ENCODE measurements at places on chromosomes 4 and X.

DNA sequence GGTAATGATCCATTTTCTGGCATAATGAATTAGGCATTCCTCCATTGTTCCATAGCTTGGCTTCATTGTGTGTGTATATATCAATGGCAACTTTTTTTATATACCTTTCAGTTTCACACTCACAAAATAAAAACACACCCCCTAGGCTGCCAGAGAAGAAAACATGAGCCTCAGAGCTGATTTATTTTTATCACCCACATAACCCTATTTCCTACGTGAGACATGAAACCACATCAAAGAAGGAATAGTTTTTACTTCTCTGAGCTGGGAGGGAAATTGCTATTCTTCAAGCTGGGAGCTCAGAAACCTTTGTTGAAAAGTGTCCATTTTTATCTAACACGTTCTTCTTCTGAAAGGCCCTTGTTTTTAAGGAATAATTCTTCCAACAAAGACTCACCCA lies 126.7 kb upstream of the RAI2 start:
- no peak for DNase-seq

DNA sequence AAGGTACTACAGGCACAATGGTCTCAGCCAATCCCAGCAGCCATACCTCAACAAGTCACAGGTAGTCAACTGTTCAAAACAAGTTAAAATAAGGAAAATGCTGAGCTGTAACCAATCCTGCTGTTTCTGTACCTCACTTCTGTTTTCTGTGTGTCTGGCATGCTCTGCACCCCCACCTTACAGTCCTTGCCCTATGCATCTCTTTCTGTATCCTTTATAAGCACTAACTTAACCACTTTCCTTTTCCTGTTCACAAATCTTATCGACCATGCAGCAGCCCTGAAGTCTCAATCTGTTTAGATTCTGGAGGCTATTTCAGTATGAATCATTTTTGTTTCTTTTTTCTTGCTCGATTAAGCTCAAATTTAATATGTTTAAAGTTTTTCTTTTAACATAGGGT lies 12.5 kb upstream of the FAM13A start:
- DNase-seq: no peak

DNA sequence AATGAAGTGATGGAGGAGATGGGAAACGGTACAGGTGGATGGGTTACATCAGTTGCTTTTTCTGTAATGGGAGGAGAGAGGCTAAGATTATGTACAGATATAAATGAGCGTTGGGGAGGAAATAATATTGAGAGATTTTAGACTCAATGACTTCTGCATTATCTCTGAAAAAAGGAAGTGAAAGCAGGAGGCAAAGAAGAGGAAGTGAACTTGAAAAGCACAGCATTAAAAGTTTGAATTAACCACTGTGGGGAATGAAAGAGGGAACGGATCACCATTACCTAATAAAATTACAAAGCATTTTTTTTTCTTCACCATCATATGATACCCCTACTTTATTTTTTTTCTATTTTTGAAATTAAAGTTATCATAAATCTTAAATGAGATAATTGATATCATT lies 1025.5 kb downstream of the RPA4 start:
- no peak for DNase-seq

- DNase-seq: peak; percentile 30
Observed at GRCh38 chr4:83639849-83640493, 104.1 kb downstream of the GPAT3 start.

DNA sequence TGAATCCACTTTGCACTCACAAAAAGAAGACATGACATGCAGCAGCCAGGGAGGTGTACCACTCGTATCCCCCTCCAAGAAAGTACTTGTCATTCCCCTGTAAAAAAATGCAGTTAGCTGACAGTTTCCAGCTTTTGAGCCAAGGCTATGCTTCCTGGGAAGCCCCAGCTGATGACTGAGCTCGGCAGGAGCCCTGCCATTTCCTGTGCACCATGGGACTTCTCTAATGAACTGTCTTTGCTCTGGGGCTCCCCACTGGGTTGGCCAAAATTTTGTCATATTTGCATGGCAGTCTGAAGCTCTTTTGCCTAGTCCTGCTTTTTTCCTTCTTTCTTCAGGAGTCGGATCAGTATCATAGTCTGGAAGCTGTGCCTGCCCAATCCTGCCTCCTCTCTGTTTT lies 104.5 kb upstream of the MAOA start:
- DNase-seq: no peak

DNA sequence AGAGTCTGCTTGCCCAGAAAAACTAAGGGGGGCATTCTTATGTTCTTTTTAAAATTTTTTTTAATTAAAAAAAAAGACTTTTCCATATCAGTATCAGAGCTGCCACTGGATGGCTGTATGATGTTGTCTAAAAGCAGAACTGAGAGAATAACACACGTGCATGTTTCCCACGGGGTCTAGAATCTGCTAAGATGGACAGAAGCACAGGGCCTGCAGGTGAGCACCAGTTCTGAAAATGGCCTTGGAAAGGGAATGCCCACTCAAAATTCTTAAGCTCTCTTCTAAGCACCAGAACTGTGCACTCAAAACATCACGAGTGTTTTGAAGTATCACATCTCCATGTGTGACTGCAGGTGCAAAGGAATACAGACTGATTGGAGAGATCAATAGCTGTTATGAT lies 61.1 kb downstream of the ARAP2 start:
- no peak for DNase-seq

GRCh38 chr4:620851-621261 lies 4.5 kb upstream of the PDE6B start:
- DNase-seq: no peak

DNA sequence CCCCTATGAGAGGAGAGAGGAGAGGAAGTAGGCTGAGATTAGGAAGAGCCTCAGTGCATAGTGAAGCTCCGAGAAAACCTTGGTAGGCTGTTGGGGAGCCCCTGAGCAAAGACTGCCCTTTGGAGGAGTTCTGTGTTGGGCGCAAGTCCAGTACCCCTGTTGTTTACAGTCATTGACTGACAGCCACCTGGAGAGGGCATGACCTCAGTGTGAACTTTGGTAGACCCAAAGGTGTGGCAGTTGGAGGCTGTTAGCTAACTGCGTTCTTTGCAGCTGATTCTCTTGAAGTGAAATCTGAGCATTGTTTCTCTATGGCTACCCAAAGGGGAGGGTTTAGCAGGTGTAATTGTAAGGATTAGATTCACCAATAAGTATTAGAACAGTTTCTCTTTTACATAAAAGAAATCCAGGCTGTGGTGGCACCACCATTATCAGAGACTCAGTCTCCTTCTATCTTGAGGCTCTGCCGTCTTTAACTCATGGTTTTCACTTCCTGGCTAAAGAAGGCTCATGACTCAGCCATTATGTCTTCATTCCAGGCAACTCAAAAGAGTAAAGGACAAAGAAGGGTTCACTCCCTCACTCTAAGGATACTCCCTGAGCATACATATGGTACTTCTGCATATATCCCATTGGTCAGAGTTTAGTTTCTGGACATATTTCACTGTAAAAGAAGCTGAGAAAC lies 33.4 kb downstream of the ANXA3 start:
- DNase-seq: no peak

GRCh38 chr4:20166544-20166943 lies 85.2 kb upstream of the SLIT2 start:
- DNase-seq: no peak

GRCh38 chr4:16820329-16820728 lies 78.1 kb downstream of the LDB2 start:
- no peak for DNase-seq

- DNase-seq: no peak
Observed at GRCh38 chr4:4480685-4481398, 61.0 kb downstream of the STX18 start.

DNA sequence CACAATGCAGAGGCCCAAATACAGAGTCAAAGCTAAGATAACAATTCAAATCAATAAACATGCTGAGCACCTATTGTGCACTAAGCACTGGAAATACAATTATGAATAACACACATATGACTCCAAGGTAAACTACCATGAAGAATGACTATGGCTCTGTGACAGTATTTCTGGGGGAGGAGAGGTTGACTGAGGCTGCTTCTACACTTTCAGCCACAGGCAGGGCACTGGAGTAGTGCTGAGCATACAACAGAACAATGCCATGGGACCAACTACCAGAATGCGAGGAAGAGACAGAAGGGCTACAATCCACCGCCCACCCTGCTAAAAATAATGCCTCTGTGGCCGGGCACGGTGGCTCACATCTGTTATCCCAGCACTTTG lies 13.7 kb downstream of the TEC start:
- no peak for DNase-seq

DNA sequence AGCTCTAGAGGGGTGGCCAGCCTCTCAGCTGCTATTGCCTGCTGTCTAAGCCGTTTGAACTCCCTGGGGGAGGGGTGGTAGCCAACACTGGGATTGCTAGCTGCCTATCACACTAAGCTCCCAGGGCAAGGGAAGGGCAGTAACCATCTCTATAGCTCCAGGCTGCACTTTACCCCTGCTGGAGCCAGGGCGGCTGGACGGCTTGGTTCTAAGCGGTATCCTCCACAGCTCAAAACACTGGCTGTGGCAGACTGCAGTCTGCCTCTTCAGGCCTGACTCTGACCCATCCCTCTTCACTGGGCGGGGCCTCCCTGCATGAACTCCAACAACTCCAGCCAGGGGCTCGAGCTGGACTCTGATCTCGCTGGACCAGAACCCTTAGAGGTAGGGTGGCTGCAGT lies 55.3 kb upstream of the GNRHR start:
- DNase-seq: no peak

DNA sequence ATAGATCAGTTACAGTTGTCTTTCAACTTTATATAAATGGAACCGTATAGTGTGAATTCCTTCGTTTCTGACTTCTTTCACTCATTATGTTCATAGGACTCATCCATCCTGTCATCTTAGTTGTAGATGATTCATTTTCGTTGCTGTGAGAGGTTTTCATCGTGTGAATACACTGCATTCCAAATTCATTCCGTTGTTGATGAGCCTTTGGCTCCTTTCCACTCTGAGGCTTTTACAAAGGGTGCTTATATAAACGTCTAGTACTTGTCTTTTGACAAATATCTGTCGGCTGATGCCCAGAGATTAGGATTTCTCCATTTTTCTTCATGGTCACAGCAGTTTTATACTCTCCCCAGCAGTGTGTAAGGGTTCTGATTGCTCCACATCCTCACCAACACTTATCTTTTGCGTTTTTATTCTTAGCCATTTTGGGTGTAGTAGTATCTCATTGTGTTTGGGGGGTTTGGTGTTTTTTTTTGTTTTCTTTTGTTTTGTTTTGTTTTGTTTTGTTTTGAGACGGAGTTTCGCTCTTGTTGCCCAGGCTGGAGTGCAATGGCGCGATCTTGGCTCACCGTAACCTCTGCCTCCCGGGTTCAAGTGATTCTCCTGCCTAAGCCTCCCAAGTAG lies 48.6 kb downstream of the LRP2BP start:
- no peak for DNase-seq

Measured in keratinocyte (primary cell).